NCI-H146 (cell line): ENCODE measurements at places on chromosomes 1 and 21.

- no peak for DNase-seq
These were observed 212.9 kb upstream of the HOOK1 start for GRCh38 chr1:59601811-59602210.

GRCh38 chr1:177351361-177352108, 180.8 kb downstream of the BRINP2 start:
- no peak for DNase-seq

DNA sequence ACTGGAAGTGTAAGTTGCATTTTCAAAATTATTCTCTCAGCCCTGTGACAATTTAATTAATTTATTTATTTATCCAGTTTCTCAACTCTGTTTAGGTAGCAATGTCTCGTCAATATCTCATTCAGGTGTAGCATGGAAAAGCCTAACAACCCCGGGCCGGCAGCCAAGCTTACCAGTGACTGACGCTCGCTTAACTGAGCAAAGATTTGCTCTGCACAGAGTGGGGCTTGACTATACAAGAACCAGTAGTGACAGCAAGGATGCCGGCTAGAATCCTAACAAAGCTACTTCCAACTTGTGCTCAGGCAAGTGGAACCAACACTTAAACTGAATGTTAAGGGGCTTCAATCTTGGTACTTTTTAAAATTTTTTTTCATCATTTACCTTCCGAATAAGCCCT, 80.9 kb upstream of the ESRRG start:
- DNase-seq, result no peak

DNA sequence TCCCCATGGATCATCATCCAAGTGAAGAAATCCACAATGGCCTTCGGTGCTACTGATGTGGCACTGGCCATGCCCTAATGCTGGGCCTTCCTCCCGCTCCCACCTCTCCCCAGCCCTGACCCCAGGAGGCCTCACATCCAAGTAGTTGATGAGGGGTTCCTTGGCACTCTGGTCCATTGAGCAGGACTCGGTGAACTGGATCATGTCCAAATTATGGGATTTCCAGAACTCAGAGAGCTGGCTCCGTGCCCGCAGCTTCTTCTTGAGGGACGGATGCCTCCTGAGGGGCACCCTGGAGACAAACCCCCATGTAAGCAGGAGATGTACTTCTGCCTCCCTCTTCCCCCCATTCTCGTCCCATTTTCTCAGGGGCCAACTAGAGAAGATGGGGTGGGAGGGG, 929 bp downstream of the CTSE start:
- no peak for DNase-seq

- no peak for DNase-seq
These were observed 120.4 kb downstream of the TOMM20 start for GRCh38 chr1:235008239-235008638.

DNA sequence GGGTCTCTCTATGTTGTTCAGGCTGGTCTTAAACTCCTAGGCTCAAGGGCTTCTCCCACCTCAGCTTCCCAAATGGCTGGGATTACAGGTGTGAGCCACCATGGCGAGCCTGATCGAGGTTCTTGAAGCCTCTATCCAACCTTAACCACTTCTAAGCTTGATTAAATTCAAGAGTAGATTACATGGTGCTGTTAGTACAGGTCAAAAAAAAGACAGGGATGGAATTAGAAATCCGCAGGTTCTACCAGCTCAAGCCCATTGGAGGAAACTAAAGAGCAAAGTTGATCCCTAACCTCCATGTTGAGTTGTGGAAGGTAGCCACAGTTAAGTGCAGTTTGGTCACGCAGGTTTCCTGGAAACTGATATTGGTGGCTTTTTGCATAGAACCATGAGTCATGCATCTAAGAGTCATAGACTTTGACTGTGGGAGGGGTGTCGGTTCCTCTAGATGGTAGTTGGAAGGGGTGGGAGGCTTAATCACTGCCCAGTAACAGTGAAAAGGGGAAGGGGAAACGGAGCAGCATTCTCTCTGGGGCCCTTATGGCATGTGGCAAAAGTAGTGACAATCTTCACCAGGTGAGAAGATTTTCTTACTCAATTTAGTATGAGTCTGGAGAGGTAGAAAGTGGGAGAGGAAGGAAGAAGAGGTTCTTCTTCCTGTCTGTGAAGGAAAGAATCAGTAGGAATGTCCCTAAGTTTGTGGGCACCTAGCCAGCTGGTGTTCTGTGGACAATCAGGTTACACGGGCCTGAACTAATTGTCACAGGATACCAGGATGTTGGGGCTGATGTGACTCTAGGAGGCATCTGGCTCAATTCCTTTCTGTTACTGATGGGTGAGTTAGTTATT, 7.0 kb downstream of the CD53 start:
- DNase-seq, result no peak

GRCh38 chr1:25178917-25179561, 53.3 kb downstream of the SYF2 start:
- no peak for DNase-seq

- no peak for DNase-seq
These were observed 98.1 kb upstream of the GJB5 start for GRCh38 chr1:34656731-34657130.

DNA sequence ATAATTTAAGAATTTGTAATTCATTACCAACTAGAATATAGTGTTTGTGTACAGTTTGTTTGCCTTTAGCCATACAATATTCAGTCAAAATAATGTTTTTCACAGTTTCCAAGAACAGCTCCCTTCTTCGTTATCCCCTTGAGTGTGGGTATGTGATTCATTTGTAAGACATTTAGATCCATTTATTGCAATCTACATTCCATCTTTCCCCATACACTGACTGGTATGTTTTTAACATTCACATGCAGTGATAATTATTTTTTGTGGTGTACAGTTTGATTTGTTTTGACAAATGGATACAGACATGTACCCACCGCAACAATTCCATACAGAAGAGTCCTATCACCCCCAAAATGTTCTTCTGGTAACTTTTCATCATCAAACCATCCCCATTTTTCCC, 589.1 kb upstream of the ADAMTS5 start:
- no peak for DNase-seq

GRCh38 chr1:22326931-22327330, 124.7 kb upstream of the ZBTB40 start:
- no peak for DNase-seq

GRCh38 chr1:117675907-117676430, 70.1 kb downstream of the TENT5C start:
- DNase-seq, result no peak

- peak; percentile 30 for DNase-seq
These were observed 110.6 kb downstream of the HS2ST1 start for GRCh38 chr1:87024936-87025540.

- DNase-seq, result peak; percentile 3
These were observed 93.5 kb downstream of the TTLL7 start for GRCh38 chr1:83905315-83905907.

DNA sequence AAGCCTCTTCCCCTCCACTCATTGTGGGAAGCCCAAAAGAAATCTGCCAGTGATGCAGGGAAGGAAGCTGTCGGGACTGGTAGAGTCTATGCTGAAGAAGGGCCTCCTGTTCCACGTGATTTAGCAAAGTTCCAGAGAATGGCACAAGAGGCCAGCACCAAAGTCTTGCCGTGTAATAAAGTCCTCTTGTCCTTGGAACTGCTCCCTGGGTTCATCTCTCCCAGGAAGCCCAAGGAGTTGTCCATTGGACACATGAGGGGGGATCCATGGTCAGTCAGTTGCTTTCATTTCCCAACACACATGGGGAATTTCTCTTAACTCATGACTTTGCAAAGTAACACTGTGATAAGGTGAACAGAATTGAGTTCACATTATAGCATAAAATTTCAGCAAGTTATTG, 116.1 kb upstream of the RAB4A start:
- DNase-seq, result no peak

- DNase-seq, result no peak
These were observed 68.2 kb downstream of the ARHGEF16 start for GRCh38 chr1:3522564-3523265.

GRCh38 chr1:155133799-155134281, 1.8 kb upstream of the SLC50A1 start:
- DNase-seq, result no peak

DNA sequence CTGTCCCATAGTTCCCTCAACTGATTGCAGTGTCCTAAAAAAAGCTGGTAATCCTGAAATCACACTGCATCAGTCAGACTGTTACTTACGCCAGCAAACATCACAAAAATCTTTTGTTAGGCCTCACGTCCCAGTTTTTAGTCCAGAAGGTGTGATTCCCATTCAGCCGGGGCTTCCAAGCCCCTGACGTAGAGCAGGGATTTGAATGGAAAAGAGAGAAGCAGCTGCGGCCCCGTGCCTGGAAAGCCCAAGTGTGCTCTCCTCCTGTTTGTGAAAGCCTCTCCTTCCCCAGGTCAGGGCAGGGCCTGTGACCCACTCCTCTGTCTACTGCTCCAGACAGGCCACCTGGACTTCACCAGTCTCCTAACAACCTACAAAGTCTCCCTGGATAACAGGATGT, 20.7 kb downstream of the KCNA10 start:
- peak; percentile 55 for DNase-seq

DNA sequence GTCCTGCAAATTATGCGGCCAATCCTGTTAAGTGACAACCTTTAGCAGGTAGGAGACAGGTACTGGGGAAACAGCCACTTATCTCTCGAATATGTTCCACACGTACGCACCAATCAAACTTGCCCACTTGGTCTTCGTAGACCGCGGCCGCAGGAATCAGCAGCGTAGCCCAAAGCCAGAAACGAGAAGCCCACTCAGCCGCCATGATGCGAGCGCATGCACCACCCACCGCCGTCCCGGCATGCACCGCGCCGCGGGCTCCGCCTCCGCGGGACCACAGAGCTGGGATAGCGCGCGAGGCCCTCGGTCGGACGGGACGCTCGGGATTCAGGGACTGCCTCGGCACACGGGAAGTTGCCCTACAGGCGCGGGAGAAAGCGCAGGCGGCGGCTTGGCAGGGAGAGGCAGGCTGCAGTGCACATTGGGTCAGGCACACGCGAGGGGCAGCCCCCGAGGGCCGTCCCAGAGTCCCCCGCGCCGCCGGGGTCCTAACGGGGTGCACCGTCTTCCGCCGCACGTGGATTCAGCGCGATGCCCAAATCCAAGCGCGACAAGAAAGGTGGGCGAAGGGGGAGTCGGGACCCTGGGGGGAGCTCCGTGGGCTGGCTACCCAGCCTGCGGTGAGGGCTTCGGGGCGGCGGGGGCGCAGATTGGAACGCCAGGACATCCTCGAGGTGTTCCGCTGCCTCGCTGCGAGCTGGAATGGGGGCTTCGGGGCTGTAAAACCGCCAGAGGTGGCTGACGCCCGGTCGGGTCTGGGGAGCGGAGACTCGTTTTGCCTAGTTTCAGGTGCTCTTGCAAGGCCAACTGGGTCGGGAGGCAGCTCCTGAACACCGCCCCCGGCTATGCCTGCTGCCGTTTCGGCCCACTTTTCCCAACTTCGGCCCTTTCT, at the start of the genes EMC1 and MRTO4:
TSS of gene EMC1 (minus strand) at position 220 of the 892 bp plus-strand sequence. CDS start at position 205, 15 bp downstream.
TSS of gene MRTO4 (plus strand) at position 501 of the 892 bp plus-strand sequence. CDS start at position 532, 31 bp downstream.
- peak; percentile 75 for DNase-seq

- DNase-seq, result no peak
These were observed 6.8 kb upstream of the KIF17 start for GRCh38 chr1:20724364-20725188.

- DNase-seq, result no peak
These were observed 31.1 kb upstream of the UAP1 start for GRCh38 chr1:162530307-162530987.

DNA sequence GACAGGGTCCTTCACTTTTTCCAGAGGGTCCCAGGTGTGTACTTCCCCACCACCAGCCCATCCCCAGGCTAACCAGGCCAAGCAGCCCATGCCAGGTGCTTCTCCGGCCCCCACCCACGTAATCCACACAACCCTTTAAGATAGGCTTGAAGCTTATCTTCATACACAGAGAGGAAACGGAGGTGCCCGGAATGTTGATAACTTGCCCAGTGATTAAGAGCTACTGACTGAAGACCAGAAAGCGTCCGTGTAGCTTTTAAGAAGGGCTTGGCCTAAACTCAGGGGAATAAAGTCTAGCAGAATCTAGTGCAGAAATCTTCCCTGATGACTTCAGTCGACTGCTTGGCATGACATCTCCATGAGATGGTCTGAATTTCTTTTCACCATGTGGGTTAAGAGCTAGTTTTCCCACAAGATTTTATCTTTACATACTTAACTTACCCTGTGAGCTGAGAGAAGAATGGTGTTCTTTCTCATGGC, 138.7 kb downstream of the GALNT2 start:
- DNase-seq, result no peak

DNA sequence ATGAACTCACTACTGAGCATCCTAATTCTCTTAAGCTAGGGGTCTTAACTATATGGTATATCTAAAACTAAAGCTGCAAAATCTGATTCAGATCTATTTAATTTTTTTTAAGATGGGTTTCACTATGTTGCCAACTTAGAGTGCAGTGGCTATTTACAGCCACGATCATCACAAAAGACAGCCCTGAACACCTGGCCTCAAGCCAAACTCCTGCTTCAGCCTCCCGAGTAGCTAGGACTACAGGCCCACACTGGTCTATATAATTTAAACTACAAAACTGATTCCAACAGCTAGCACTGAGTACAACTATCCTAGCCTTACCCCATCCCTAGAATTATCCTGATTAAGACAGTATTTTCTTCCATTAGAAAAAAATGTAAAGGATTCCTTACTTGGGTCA, 37.1 kb downstream of the EIF4G3 start:
- peak; percentile 30 for DNase-seq

- no peak for DNase-seq
These were observed 12.5 kb downstream of the MX1 start for GRCh38 chr21:41438425-41439113.

GRCh38 chr1:169892927-169893644, 610 bp downstream of the SCYL3 start:
- DNase-seq, result peak; percentile 36

DNA sequence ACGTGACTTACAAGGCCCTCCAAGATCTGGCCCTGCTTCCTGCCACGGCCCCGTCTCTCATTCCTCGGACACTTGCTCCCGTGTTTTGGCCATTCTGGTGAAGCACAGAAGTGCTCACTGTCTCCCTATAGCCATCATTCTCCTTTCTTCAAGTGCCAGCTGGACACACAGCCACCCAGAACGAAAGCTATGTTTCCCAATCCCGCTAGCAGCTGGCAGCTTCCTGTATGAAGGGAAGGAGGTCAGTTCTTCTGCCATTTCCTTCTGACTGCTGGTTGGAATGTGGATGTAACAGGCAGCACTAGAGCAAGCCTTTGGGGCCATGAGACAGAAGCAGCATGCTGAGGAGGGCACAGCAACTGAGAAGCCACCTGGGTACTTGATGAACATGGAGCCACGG, 82.8 kb downstream of the TGFBR3 start:
- peak; percentile 11 for DNase-seq

DNA sequence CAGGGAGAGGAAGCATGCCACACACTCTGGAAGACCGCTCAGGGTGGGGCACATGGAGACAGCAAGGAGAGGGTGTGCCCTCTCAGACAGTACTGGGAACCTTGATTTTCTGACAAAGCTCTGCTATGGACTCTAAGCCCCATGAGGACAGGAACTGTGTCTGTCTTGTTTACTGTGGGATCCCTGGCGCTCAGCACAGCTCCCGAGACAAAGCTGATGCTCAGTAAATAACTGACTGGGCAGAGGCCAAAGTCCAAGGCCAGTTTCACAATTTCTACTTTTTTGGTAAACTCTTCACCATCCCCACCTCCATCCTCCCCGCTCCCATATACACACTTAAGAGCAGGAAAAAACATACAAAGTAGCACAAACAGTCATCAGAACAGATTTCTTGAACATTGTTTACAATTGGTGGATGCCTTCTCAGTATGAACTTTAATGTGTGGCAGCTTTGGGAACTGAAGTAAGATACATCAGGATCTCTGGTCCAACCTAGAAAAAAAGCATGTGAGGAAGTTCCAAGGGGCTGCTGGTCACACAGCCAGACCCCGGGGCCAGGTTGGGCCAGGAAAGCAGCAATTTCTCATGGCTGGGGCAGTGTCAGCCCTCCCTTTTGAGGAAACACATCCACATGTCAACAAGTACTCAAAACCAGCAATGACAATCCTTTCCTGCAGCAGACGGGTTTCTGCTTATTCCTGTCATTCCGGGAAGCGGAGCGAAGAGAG, 5.6 kb upstream of the AHCYL1 start:
- no peak for DNase-seq
